Hematopoietic multipotent progenitor cell treated with erythropoietin and hydrocortisone succinate and interleukin-3 and kit ligand, for 15 days (in vitro differentiated cells): ENCODE measurements at places on chromosomes 16 and 17.

DNA sequence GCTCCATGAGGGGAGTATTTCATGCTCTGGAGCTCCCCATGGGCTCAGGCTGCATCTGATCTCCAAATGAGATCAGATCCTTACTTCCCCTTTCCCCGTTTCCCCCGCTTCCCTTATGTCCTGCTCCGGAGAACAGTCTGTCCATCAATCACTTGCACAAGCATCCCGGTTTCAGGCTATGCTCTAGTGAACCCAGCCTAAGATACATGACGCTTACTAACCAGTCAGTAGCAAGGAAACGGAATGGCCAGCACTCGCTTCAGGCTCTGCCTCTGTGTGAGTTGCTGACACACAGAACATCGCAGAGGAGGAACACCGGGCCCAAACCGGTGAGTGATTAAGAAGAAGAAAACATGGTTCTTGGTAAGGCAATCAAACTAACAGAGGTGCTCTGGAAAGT lies 9.4 kb upstream of the ATP5MC1 start:
- no peak for DNase-seq

DNA sequence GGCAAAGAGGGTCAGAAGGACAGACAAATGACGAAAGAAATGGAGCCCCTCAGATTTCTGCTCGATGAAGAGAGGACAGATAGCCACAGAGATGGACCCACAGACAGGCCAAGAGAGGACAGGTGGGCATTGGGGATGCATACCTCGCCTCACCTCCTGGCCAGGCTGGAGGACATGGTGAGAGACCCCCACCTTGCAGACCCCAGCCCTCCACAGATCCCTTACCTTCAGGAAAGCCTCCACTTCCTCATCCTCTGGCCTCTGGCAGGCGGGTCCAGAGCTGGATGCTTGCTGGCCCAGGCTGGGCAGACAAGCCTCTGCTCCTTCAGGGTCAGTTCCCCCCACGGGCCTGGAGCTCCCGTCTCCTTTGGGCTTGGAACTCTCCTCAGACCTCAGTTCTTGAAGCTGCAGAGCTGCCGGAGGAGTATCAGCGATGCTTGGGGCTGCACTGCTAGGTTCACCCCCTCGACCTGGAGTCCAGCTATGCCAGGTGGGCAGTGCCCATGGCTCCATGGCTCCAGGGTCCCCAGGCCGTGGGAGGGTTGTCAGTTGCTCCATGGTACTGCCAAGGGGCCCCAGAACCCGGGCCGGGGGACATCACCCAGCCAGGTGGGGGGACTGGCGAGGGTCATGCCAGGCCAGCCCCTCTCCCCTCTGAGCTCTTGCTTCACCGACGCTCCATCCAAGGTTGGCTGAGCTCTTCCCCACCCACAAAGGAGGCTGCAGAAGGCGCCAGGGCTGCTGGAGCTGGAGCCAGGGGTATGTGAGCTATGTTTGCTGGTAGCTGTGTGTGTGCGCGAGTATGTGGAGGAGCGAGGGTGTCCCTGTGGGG lies 1.0 kb downstream of the TSPOAP1 start:
- no peak for DNase-seq

DNA sequence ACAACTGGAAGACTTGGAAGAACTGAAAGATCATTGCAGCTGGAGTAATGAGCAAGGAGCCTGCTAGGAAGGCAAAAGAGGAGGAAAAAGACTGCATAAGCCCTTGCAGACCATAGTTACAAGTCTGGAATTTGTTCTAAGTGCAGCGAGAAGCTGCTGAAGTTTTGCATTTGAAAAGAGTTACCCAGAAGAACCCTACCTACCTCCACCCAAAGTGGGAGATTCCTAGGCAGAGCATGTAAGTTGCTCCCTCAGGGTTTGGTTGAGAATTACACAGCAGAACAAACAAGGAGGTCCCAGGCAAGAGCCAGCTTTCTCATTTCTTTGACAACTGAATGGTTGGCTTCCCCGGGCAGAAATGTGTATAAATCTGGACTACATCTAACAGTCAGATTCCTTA lies 118.7 kb upstream of the NUDT7 start:
- no peak for DNase-seq

DNA sequence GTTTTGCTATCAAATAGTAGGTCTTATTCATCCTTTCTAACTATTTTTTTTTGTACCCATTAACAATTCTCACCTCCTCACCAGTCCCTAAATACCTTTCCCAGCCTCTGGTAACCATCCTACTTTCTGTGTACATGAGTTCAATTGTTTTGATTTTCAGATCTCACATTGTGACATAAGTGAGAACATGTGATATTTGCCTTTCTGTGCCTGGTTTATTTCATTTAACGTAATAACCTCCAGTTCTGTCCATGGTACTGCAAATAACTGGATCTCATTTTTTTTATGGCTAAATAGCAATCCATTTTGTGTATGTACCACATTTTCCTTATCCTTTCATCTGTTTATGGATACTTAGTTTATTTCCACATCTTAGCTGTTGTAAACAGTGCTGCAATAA lies 181.9 kb upstream of the KIF2B start:
- DNase-seq = no peak

DNA sequence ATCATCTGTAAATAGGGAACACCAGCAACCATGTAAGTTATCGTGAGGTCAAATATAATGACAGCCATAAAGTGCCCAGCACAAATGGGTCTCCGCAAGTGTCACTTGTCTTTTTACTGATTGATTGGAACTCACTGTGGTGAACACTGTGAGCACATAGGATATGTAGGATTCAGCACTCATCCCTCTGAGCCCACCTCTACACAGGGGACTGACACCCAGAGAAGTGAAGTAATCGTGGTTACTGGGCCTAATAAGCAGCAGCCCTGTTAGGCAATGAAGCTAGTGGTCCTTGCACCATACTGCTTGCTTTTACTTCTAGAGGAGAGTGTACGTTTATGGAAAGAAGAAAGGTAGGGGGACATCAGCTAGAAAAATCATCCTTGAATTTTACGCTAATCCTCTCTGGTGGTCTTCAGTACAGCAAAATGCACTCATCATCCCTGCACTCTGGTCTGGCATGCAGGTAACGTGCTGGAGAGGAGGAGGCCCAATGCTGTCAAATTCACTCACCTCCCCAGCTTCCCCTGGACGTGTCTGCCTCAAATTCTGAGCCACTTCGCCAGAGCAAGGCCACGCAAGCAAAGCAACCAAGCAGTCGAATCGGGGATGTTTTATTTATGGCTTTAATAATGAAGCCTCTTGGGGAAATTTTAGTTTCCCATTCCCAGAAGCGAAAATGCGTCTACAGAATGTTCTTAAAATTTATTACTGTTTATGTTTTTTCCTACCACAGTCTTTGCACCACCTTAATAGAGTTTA lies 74.7 kb downstream of the YPEL2 start:
- no peak for DNase-seq

- peak; percentile 69 for DNase-seq
Measured at GRCh38 chr17:17205368-17206123, 587 bp downstream of the PLD6 start.

DNA sequence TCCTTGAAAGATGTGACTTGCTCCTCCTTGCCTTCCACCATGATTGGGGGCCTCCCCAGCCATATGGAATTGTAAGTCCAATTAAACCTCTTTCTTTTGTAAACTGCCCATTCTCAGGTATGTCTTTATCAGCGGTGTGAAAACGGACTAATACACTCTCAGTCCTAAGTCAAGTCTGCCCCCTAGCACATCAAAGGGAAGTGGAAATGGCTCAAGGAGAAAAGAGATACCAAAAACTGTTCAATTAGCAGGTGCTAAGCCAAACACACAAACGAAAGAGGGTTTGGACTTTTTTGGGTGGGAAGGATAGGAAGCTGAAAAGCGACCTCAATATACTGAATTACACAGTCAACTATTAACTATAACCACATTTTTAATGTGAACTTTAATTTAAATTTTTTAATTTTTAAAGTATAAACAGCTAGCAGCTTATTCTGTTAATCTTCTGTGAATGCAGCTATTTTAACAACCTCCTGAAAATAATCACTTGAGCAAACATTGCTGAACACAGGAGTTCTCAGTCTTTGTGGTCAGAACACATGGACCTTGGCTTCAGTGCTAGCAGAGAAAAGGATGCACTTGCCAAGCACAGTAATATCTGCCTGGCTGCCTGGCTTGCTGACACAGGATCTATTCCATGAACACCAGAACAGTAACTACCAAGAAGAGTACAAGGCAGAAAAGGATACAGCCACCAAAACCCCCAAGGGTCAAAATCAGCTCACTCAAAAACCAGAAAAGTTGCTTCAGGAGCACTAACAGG lies 10.9 kb downstream of the ZNF18 start:
- DNase-seq = no peak

GRCh38 chr17:47983492-47984223 lies 12.7 kb downstream of the CDK5RAP3 start:
- DNase-seq = no peak

- DNase-seq = no peak
Measured at GRCh38 chr16:53561101-53561888, 58.3 kb upstream of the AKTIP start.

DNA sequence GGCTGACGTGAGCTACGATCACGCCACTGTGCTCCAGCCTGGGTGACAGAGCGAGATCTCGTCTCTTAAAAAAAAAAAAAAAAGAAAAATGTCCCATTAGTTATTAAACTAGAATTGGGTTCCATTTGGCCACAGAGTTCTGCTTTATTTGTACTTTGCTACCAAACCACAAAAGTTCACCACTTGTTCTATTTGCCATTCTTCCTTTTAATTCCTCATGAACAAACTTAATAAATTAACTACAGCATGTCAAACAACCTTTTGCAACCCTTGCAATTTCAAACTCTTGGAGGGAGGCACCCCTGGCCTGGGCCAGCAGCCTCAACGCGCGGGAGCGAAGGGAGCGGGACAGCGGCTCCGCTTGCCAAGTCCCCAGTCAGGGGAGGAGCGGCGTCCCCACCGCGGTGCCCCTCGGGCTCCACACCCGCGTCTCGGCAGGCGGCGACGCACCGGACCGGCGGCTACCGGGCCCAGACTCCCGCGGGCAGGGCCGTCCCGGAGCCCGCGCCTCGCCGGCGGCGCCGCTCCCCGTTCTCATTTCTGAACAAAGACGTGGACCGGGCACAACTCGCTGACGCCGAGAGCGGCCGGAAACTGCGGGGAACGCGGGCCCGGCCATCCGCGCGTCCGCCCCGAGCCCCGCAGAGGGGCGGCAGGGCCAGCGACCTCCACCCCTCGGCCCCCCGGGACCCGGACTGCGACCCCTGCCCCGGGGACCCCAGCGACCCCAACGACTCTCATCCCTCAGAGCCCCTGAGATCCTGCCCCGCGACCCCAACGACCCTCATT lies 775 bp downstream of the CYTH1 start:
- DNase-seq = peak; percentile 48

DNA sequence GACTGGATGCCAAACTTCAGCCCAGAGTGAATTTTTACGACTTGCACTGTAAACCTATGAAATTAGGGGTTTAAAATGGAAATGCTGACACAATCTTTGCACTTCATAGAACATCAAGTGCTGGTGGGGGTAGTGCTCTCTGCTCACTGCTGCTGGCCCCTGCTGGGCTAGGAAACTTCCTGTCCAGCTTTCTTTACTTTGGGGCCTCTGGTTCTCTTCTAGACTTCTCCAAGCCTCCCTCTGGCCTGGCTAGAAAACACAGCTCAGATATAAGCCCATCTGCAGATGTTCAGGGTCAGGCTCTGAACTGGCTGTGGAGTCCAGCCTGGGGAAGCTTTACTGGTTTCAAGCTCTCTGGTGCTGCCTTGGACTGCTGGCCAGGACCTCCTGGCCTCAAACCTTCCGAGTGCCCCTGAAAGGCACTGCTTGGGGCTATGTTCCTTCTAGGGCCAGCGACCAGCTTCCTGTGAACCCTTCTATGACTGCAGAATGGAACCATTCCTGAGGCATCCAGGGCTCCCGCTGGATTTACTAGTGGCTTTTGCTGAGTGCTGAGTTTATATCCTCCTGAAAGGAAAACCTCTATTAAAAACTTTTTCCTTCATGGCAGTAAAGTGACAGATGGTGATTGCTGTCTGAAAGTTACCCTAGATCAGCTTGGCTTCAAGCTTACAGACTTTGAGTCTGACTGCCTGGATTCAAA lies 59.4 kb downstream of the TBX4 start:
- DNase-seq = no peak

DNA sequence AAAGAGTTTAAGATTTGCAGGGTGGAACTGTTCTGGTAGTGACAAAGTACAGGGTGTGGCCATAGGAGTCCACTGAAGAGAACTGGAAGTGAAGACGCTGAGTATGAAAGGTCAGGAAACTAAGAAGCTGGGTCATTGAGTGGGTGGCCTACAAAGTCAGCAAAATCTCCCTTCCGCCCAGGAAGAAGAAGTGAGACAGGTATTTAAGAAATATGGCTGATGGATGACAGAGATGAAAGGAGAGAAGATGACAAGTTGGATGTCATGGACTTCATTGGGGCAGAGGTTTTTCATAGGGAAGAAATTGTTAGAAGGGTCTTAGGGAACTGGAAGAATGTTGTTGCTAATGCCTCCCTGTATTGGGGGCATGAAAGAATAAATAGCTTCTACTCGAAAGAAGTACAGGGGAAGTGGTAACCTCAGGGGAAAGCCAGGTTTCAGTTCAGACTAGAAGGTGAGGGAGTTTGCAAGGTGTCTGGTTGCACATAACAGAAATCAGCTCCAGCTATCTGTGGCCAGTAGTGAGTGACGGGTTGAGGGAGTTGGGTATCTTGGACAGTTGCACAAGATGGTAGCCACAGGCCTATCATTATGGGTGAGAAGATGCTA lies 33.6 kb upstream of the MED13 start:
- DNase-seq = no peak

DNA sequence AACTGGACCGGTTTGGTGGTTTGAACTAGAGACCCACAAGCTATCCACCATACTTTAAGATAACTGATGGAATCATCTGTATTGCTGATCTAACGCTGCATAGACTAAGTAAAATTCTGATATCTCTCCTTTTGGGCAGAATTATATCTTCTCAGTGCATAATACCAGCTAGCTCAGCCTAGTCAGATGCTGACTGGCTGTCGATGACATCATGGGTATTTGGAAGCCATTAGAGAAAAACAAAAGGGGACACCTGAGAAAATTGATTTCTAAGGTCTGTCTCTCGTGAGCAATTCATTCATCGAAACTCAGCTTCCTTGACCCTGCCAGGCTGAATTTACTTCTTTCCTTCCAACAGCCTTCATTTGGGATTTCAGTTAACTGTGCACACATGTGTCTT lies 263.0 kb upstream of the CCL2 start:
- DNase-seq = no peak

DNA sequence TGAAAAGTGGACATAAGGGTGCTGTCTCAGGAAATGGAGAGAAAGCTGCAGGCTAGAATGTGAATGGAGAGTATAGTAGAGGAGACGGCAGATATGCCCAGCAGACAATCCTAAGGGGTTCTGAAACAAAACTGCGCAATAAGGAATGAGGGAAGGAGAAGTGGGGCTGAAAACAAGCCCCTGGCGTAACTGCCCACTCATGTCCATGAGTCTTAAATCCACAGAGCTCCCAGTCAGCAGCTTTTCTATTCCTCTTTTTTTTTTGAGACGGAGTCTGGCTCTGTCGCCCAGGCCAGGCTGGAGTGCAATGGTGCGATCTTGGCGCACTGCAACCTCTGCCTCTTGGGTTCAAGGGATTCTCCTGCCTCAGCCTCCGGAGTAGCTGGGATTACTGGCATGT lies 5.9 kb downstream of the STRADA start:
- DNase-seq = no peak

- peak; percentile 23 for DNase-seq
Measured at GRCh38 chr17:38867968-38868816, 1.7 kb upstream of the LASP1 start.

GRCh38 chr17:61567045-61567802 lies 23.8 kb downstream of the NACA2 start:
- DNase-seq = no peak
